Activated naive CD8-positive, alpha-beta T cell treated with anti-CD3 and anti-CD28 coated beads, Interleukin-2, amount 50 U/mL, for 24 hours (primary cell): ENCODE measurements at places on chromosomes 3 and 15.

DNA sequence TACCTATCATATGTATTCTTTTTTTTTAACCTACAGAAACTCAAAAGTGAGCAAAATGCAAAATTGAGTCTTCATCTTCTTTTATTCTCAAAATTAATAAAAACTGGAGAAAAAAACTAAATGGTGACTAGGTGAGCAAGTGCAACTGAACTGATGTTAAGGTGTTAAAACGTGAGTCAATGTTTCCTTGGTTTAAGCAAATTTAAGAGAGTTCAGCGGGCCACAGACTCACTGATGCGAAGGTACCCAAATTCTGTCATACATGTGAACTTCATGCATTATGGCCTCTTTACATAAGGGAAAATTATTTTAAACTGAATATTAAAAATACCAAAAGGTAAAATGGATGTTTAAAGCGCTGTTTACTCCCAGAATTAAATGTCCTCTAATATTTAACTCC lies 206.6 kb downstream of the FOXP1 start:
- DNase-seq = no peak

DNA sequence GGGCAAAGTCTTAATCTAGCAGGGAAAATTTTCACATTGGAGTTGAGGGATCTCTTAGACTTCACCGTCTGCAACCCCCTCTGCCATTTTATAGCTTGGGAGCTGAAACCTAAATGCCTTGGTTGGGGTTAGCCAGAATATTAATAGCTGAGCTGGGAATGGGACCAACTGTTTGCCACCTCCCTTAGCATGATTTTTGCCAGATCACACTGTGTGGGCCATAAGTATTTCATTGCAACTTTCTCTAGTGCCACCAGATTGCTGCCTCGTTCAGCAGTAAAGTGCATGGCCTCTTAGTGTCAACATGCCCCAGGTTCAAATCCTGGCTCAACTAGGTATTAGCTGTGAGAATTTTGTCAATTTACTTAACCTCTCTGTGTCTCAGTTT lies 55.9 kb upstream of the ABHD17C start:
- no peak for DNase-seq

GRCh38 chr3:189040656-189041335 lies 131.0 kb upstream of the TPRG1 start:
- no peak for DNase-seq

- DNase-seq = no peak
Observed at GRCh38 chr15:40108061-40108854, 421 bp downstream of the BMF start.

- DNase-seq = no peak
Observed at GRCh38 chr3:120028271-120029047, 65.8 kb downstream of the GSK3B start.

DNA sequence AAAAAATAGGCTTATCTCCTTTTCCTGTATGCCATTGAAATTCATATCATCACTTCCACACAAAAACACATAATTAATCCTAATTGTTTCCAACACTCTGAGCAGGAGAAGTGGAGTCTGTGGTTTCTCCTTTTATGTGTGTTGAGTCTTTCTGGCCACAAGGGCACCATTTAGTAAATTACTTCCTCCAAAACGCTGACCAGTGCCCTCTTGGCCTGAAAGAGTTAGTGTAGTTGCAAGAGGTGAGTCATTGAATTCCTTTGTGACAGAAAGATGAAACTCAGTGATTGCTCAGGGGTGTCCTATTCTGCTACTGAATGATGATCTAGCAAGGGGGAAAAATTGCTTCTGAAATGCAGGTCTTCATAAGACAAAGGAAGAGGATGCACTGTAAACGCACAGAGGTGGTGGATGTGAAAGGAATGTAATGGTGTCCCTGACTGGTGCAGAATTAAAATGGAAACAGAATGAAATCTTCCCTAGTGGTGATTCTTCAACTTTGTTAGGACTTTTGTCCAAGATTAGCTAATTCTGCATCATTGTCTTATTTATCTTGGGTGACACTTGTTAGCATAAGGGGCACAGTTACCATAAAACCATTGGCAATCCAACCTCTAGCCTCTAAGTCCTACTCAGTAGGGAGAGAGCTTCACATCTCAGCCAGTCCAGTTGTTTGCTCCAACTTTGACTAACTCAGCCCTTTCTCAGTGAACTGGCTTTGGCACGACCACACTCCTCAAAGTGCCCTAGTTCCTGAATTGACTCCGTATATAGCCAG lies 208.4 kb upstream of the NANOGP8 start:
- no peak for DNase-seq

DNA sequence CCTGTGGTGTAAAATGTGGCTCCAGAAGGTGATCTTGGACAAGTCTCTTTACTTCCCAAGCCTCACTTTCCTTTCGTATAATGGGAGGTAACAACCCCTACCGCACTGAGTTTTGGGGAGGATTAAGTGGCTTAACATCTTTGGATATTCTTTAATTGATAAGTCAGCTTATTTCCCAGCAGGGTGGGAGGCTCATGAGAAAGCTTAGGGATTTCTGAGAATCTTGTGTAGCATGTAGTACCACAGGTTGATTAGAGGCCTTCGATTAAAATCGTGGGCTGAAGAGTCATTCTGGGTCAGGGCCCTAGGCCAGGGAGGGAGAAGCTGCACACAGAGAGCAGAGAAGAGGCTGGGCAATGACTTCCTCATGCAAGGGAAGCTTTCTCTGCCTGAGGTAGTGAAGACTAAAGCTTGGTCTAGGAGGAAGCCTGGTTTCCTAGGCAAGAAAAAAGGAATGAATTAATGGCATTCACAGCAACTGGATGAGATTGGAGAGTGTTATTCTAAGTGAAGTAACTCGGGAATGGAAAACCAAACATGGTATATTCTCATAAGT lies 1.5 kb upstream of the NMNAT3 start:
- no peak for DNase-seq

- no peak for DNase-seq
Observed at GRCh38 chr3:112651071-112651470, 10.1 kb upstream of the CCDC80 start.

DNA sequence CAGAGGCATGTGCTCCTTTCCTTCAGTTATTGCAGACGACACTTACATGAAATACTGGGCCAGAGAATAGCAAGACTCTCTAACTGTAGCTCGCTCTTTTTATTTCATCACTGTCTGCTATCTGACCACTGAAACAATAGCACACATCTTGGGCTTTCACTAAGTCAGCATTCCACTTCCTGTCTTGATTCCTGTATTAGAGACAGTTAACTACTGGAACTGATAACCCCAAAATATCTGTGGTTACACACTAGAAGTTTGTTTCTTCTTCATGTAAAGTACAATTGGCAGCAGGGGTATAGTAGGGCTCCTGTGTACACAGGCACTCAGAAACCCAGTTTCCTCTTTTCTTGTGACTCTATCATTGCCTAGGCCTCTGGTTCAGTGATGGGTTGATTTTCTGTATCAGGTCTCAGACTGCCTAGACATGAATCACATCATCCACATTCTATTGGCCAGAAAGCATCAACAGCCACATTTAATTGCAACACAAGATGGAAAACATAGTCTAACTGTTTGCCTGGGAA lies 230.2 kb upstream of the CD96 start:
- no peak for DNase-seq

DNA sequence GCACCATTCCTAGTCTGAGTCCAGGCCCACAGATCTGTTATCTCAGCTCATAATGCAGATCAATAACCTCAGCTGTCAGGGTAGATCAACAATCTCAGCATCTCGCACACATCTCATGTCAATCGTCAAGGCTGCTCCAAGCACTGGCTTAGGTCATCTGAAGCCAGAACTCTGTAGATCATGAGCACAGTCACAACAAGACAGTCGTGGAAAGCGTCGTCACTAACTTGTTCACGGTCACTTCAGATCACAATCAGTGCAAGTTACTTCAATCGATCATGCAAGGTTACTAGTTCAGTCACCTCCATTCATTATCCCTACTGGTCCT lies 71.8 kb downstream of the RBPMS2 start:
- DNase-seq = no peak

GRCh38 chr3:42159706-42160472 lies 68.7 kb downstream of the TRAK1 start:
- peak; percentile 23 for DNase-seq

- DNase-seq = no peak
Observed at GRCh38 chr3:80283783-80284182, 516.0 kb upstream of the ROBO1 start.

- no peak for DNase-seq
Observed at GRCh38 chr3:74623261-74623836, 8.9 kb upstream of the CNTN3 start.

GRCh38 chr15:64082757-64083156 lies 10.9 kb downstream of the CIAO2A start:
- DNase-seq = no peak

DNA sequence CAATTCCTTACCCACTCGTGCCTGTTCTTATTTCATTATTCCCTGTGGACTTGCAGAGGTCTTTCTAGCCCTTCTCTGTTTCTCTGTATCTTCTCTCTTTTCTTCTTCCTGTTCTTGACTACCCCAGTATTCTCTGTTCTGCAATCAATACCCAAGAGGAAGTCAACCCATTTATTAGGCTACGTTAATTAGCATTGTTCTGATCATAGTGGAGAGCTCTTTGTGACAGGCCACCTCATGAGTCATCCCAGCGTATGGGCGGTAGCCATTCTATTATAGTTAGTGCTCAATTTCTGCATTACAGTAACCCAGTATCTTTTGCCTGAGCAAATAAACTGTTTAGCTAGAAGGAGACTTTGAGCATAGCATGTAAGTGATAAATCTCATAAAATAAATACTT lies 259.5 kb upstream of the GRM7 start:
- no peak for DNase-seq

- DNase-seq = peak; percentile 84
Observed at GRCh38 chr3:100068826-100069225, 45.5 kb downstream of the FILIP1L start.

DNA sequence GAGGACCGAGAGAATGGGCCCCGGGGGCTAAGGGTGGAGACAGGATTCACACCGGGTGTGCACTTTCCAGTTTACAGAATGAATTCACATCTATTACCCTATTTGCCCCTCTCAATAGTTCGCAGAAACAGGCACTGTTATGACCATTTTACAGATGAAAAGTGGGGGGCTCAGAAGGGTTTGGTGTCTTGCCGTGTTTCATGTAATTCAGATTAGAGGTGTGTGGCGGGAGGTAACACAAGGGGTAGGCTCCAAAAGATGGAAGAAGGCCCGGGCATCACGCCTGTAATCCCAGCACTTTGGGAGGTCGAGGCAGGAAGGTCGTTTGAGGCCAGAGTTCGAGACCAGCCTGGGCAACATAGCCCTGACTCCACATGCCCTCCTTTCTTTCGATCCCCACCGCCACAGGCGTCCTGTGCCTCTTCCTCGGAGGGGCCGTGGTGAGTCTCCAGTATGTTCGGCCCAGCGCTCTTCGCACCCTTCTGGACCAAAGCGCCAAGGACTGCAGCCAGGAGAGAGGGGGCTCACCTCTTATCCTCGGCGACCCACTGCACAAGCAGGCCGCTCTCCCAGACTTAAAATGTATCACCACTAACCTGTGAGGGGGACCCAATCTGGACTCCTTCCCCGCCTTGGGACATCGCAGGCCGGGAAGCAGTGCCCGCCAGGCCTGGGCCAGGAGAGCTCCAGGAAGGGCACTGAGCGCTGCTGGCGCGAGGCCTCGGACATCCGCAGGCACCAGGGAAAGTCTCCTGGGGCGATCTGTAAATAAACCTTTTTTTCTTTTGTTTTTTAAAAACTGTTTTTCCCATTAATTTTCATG lies 3.4 kb downstream of the DUOXA2 start:
- no peak for DNase-seq

- DNase-seq = peak; percentile 46
Observed at GRCh38 chr3:168165390-168166269, 69.9 kb upstream of the GOLIM4 start.

DNA sequence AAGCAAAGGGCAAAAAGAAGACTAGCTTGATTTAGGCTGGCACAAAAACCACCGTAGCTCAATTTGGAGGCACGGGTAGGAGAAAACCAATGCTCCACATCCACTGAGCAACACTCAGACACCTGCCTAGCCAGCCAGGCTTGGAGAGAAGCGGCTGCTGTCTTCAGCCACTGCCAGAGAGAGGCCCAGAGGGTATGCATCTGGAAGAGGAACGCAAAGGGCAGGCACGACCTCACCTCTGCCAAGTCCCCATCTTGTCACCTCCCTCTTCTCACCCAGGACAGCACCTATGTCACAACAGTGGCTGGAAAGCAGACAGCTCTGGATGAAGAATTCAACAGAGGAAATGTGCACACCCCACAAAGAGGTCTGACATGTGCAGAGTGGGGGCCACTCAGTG lies 93.5 kb downstream of the ADAMTS17 start:
- no peak for DNase-seq

GRCh38 chr3:127858521-127858920 lies 36.2 kb upstream of the MGLL start:
- no peak for DNase-seq

- DNase-seq = no peak
Observed at GRCh38 chr3:179512378-179512777, 50.3 kb upstream of the ACTL6A start.
